Ovary (tissue), 10 donors: ENCODE measurements at places on chromosomes 13 and 19.

GRCh38 chr13:75938811-75939560, 302.9 kb downstream of the LMO7 start:
- DNase-seq, result no peak

DNA sequence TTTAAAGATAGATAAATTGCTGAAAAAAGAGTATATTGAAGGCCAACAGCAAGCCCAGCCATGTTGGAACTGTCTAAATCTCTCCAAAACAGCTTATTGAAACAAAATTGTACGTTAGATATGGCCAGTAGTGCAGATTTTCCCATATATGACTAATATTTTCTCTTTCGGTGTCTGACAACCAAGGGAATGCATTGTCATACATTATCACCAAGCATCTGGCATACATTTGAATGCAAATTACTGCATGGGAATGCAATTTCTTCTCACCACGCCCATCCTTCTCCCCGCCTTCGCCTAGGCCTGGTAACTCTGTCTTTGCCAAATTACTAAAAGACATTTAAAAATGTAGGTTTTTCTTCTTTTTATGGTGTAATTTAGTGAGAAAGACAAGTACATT, 32.5 kb upstream of the IRS2 start:
- DNase-seq, result no peak

GRCh38 chr13:93305886-93306285, 79.3 kb downstream of the GPC6 start:
- no peak for DNase-seq

DNA sequence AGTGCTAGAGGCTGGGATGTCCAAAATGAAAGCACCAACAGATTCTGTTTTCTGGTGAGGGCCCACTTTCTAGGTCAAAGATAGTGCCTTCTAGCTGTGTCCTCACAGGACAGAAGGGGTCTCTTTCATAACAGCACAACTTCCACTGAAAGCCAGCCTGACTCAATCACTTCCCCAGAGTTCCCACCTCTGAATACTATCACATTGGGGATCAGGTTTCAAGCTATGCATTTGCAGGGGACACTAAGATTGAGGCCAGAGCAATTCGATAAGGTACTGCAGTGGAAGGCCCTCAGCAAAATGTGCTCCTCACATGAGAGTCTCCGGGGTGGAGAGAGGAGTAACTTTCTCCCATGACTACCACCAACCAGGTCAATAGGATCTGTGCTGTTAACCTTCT, 1501.5 kb downstream of the EFNB2 start:
- no peak for DNase-seq

DNA sequence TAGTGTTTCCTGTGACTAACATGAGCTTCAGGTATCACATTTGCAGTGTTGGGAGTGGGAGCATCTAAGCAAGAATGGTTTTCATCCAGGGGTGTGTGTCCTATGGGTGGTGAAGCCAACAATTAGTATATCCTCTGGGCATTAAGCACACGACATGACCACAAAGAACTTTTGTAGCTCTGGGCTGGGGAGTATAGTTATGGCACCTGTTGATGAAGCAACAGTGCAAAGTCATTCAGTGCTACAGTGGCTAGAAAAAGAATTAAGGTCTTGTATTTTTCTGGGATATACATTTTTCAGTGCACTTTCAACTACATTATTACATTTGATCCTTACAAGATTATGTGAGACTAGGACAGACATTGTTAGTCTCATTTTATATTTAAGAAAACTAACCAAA, 21.8 kb downstream of the CCNA1 start:
- no peak for DNase-seq

DNA sequence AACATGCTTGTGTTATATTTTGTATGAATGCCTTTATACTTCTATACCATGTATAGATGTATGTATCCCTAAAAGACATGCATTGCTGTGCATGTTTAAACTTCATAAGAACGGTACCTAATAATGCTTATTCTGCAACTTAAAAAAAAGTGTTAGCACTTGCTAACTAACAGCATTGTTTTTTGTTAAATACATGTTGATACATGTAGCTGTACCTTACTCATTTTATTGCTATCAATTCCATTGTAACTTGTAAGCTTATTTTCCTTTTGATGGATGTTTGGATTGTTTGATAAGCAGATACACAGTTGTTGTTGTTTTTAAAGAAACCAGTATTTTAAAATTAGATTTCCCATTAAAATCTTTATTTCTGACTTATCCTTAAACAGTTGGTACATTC, 53.8 kb downstream of the CDK8 start:
- no peak for DNase-seq

DNA sequence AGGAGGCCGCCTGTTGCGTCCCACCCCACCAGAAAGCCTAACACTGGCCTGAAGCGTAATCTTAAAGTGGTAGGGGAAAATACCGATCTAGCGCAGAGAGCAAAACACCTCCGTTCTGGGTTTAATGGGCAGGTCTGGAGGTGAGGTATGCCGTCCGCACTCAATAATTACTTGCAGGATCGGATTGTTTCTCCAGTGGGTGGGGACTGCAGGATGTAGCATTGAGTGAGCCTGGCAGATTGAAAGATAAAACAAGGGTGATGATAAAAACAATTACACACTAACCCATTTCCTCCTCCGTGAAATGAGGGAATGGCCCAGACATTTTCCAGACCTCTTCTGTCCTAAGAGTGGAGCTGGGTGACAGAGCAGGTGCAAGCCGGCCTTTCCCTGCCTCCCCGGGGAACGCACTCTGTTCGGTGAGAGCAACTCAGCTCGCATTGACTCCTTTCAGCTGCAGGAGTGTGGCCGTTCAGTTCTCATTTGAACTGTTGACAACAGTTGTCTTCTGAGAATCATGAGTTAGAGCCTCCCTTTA, 110.2 kb upstream of the DOCK9 start:
- no peak for DNase-seq

- DNase-seq, result no peak
These were observed 5.3 kb downstream of the SPPL2B start for GRCh38 chr19:2333807-2334211.

- DNase-seq, result peak; percentile 99
These were observed 750 bp upstream of the SLC27A1 start for GRCh38 chr19:17469481-17470067.

GRCh38 chr19:1279782-1280341, 4.5 kb downstream of the FAM174C start:
- DNase-seq, result peak; percentile 84

DNA sequence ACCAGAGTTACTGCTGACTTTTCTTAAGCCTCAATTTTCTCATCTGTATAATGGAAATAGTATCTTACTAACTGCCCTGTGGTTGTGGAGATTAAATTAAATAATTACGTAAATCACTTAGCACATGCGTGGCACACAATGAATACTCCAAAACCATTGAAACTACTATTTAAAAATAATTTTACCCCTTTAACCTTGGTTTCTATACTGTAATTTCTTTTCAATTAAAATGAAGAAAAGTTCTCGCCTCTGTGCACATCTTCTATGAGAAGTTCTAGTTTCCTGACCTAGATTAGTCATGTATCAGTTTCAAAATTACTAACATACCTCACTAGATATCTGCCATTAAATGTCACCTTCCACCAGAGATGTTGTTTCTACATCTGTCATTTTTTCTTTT, 5.7 kb downstream of the SLITRK1 start:
- no peak for DNase-seq

DNA sequence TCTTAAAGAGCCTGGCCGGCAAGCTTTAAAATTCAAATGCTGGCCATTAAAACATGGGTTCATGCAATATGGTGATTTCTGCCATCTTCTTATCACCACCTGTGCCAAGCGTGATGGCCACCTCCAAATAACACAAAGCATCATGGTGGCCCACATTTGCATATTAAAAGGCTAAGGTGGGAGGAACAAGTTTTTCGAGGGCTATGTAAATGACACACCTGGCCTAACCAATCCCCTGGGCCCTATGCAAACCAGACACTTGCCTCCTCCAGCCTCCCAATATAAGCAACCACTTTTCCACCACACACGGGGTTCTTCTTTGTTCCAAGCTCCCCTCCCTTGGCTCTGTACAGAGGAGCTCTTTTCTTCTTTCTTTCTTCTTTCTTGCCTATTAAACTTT, 14.4 kb downstream of the LILRB4 start:
- no peak for DNase-seq

- no peak for DNase-seq
These were observed 474.7 kb downstream of the DIAPH3 start for GRCh38 chr13:59689057-59689456.

DNA sequence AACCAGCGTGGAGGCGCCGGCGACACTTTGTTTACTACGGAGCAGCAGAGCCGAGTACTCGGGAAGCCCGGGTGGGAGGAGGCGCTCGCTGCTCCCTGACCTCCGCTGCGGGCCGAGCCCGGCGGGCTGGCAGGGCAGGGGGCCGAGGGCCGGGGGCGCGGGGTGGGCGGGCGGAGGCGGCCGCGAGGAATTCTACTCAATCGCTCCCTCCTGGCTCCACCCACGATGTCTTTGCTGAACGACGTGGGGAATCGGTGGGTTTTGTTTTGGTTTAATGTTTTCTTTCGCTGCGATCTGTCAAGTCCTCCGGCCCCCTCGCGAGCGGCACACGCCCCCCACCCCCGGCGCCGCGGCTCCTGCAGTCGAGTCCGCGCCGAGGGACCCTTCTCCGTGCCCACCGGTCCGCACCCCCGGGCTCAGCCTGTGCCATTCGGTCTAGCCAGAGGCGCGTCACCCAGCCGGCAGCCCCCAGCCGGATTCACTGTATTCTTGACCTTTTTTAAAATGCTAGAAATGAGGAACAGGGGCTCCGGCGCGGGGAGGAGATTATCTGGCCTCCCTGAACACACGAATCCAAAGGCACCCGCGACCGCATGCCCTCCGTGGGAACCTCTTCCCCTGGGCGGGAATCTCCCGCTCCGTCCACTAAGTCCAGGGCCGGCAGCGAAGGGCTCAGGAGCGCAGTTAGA, 636 bp upstream of the FOXO1 start:
- DNase-seq, result peak; percentile 73

GRCh38 chr13:41610404-41610803, 153.1 kb downstream of the RGCC start:
- no peak for DNase-seq

DNA sequence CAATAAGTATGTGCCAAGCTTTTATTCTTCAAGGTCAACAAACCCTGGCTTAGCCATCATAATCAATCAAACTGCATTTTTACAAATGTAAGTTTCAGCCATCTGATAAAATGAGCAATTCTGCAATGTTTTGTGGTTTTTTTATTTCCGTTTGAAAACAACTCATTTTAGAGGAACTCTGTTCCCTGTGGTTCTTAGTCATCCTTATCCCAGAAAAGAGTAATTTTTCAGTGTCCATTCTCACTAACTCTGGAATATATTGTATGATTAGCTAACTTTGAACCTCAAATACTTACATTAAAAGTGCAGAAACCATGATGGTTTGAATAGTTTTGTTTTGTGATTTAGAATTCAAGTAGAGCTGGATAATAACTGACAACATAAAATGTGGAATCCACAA, 87.6 kb downstream of the IRS2 start:
- no peak for DNase-seq

- peak; percentile 90 for DNase-seq
These were observed 394.3 kb downstream of the FOXO1 start for GRCh38 chr13:40271931-40272775.

DNA sequence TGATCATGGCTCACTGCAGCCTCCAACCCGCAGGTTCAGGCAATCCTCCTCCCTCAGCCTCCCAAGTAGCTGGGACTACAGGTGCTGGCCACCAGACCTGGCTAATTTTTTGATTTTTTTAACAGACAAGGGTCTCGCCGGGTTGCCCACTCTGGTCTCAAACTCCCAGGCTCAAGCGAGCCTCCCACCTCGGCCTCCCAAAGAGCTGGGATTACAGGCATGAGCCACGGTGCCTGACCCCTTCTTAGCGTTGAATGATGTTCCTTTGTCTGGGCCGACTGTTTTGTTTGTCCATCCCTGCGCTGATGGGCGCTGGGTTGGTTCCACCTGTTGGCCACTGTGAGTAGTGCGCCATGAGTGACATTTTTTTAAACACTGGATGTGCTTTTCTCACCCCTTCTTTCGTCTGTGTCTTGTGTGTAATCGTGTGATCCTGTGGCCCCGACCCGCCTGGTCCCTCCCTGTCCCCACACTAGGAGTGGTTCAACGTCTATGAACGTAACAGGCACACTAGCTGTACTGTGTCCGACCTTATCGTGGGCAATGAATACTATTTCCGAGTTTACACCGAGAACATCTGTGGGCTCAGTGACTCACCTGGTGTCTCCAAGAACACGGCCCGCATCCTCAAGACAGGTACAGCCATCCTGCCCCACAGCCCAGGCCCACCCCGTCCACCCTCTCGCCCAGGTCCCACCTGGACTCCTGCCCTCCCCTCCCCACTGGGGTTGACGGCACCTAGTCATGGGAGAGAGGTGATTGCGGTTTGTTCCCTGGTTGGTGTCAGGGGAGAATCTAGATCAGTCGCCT, 15.0 kb upstream of the EMC10 start:
- no peak for DNase-seq

DNA sequence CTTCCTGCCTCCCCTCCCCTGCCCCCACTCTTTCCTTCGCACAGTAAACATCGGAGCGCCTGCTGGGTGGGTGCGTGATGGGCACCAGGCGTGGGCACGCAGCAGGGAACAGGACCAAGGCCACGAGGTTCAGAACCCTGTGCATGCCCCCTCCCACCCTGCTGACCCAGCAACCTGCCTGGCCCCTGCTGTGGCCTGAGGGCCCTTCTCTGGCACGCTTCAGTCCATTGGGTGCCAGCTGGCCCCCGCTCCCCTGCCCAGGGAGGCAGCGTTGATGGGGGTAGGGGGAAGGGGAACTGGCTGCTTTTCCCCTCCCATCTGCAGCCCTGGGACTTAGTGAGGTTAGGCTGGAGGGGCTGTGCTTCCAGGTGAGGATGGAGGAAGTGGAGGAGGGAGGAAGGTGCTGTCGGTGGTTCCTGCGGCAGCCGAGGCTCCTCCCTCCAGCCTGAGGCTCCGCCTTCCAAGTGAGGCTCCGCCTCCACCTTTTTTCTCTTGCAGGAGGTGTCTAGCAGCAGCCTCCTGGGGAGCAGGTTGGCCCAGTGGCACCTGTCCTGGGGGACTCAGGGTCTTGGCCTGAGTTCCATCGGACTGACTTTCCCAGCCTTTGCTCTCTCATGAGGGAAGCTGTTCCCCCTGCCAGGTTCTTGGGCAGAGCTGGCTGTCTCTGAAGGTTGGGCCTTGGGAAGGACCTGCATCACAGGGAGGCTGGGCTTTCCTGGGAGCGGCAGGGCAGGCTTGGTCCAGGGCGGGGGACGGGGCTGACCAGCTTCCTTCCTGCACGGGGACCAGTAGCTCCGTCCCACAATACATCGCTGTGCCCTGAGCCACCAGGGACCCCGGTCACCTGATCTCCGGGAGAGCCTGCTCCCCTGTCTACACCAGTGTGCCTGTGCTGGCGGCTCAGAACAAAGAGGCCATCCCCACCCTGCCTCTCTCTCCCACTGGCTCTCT, 7.3 kb downstream of the PIAS4 start:
- no peak for DNase-seq

DNA sequence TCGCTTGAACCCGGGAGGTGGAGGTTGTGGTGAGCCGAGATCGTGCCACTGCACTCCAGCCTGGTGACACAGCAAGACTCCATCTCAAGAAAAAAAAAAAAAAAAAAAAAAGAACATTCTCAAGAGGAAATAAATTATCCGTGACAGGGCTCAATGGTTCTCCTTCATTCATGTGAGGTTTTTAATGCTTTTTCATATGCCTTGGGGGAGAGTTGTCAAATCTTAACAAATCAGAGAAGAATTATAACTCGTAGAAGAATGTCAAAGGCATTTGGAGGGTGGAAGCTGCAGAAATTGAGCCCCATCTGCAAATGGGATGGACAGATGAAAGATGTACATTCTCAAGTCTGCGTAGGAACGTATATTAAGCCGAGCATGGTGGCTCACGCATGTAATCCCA, 34.9 kb upstream of the HOMER3 start:
- no peak for DNase-seq
